ENCODE measurements at places on chromosomes 6 and 20.

DNA sequence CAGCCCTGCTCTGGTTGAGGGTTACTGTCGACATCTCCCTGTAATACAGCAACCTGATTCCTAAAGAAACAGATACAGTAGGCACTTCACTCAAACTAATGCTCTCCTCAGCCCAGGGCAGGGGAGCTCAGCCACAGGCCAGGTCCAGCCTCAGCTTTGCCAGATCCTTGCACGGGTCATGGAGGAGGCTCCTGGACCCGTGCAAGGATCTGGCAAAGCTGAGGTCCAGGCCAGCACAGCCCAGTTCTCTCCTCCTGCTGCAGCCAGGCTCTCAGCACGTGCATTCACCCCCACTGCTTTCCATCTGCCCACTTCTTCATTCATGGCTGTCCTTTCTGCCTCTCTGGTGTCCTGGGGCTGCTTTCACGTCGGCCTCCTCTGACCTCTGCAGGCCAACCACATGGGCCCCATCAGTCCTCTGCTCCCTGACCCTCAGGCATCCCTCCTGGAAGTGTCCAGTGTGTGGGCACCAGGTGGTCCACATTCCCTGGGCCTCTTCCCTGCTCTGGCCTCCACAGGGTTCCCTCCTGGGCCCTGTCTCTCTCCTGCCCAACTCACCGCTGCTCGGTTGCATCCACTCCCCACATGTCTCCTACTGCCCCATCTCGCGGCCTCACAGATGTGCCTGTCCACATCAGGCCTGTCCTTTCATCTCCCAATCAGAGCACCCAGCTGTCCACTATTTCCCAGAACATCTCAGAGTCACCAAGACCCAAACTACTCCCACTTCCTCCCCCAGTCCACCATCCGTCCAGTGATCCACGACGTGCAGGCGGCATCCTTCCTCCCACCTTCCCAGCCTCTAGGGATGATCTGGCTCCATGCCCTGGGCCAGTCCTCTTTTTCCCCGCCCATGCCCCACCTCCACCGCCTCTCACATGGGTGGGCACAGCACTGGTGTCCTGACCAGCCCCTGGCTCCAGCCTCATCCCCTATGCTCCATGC lies 11.8 kb upstream of the CD93 start:
- no peak for DNase-seq
- H3K4me1 ChIP-seq = peaks cover 82% of the 10 kb centered on the region
- no peaks in the 10 kb centered on the region for H3K27me3 ChIP-seq
- no peak overlapping the region for H3K4me3 ChIP-seq
- H3K36me3 ChIP-seq = no peaks in the 10 kb centered on the region

GRCh38 chr6:132131758-132132157 lies 180.6 kb upstream of the CCN2 start:
- no peaks in the 10 kb centered on the region for H3K36me3 ChIP-seq
- peak overlapping the region; percentile 24 for H3K27ac ChIP-seq
- H3K4me3 ChIP-seq = no peak overlapping the region
- H3K27me3 ChIP-seq = no peaks in the 10 kb centered on the region

- no peaks in the 10 kb centered on the region for H3K36me3 ChIP-seq
- DNase-seq = no peak
- H3K4me3 ChIP-seq = no peak overlapping the region
- H3K4me1 ChIP-seq = peaks cover 7% of the 10 kb centered on the region
- H3K27ac ChIP-seq = no peak overlapping the region
- no peaks in the 10 kb centered on the region for H3K27me3 ChIP-seq
Measured at GRCh38 chr6:13494137-13494536, 6.7 kb upstream of the GFOD1 start.

- no peak overlapping the region for H3K27ac ChIP-seq
- DNase-seq = no peak
- no peak overlapping the region for H3K4me3 ChIP-seq
- no peaks in the 10 kb centered on the region for H3K4me1 ChIP-seq
- peaks cover 28% of the 10 kb centered on the region for H3K36me3 ChIP-seq
Measured at GRCh38 chr6:7879579-7879978, 31.0 kb downstream of the TXNDC5 start.

- peak overlapping the region; percentile 22 for H3K27ac ChIP-seq
- H3K27me3 ChIP-seq = no peaks in the 10 kb centered on the region
- no peak overlapping the region for H3K4me3 ChIP-seq
- H3K4me1 ChIP-seq = peaks cover 19% of the 10 kb centered on the region
- peaks cover 8% of the 10 kb centered on the region for H3K36me3 ChIP-seq
Measured at GRCh38 chr6:139161817-139162284, 27.0 kb downstream of the HECA start.
